NCI-H82 (cell line): ENCODE measurements at places on chromosomes 4 and X.

GRCh38 chr4:141121768-141122454 lies 11.4 kb downstream of the RNF150 start:
- no peak for DNase-seq

DNA sequence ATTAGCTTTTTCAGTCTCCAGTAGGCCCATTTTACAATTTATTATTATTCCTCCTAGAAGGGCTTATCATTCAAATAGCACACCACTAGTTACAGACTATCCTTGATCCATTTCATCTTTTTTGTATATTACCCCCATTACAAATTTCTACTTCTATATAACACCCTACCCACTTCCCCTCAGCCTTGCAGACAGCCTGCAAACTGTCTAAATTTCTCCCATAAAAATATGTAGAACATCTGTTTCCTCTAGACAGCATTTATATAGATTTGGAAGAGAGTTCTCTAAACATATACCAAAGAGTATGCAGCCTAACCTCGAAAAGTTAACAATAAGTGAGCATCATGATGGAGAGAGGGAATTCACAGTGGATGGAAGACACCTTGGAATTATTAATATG lies 30.8 kb downstream of the COMMD8 start:
- DNase-seq: no peak

DNA sequence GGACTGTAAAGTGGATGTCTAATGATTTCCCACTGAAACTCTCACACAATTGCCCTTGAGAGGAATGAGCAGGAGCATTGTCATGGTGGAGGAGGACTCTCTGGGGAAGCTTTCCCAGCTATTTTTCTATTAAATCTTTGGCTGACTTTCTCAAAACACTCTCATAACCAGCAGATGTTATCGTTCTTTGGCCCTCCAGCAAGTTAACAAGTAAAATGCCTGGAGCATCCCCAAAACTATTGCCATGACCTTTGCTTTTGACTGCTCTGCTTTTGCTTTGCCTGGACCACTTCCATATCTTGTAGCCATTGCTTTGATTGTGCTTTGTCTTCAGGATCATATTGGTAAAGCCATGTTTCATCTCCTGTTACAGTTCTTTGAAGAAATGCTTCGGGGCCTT lies 120.2 kb upstream of the PDE5A start:
- no peak for DNase-seq

DNA sequence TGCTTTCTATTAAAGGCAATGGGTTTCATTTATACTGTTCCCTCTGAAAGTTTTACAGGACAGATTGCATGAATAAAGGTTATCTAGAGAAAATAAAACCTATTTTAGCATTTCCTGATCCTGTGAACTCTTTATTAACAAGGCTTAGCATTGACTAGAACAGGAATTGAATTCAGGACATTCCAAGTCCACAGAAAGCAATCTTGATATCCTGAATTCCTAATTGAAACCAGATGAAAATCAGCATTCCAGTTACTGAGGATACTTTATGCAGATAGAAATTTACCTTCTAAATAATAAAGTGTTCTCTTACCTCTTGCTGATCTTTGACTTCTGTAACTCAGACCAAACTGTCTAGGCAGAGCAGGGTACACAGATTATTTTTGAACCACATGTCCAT lies 151.4 kb downstream of the ZNF518B start:
- DNase-seq: no peak

DNA sequence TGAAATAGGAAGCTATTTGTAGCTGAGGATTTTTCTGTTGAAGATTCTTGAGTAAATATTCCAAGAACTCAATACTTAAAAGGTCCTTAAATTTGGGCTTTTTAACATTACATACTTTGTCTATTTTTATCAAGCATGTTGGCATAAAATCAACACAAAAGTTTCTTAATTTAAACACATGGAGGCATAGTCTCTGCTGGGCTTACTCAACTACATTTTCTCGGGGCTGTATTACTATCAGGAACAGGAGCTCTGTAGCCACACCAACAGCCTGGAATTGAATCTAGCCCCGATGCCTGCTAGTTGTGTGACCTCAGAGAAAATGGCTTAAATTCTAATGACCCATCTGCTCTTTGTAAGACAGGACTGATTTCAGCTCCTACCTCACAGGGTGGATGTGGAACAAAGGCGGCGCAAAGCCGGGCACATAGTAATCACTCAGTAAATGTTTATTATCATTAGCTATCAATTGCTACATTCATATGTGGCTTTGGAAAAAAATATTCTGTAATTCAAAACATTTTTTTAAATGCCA lies 207.0 kb downstream of the NSUN7 start:
- no peak for DNase-seq

DNA sequence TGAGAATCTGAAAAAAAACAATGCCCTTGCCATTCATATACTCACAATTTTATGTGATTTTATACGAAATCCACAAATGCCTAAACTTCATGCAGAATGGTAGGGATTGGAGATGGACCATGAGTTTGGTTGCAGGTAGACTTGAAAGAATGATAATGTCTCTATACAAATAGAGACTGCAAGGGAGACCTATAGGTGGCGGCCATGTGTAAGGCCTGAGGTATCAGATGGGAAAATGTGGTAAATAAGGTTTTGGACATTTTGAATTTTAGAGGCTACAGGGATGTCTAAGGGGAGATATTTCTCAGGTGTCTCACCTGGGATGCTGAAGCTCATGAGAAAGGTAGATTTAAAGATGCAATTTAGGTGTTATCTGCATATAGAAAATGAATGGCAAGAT lies 78.0 kb downstream of the GABRB1 start:
- no peak for DNase-seq

- DNase-seq: no peak
Observed at GRCh38 chr4:40261231-40262076, 64.6 kb downstream of the RHOH start.

GRCh38 chrX:9789555-9789954 lies 3.3 kb downstream of the SHROOM2 start:
- DNase-seq: no peak

- no peak for DNase-seq
Observed at GRCh38 chrX:109679820-109680219, 53.2 kb downstream of the ACSL4 start.

DNA sequence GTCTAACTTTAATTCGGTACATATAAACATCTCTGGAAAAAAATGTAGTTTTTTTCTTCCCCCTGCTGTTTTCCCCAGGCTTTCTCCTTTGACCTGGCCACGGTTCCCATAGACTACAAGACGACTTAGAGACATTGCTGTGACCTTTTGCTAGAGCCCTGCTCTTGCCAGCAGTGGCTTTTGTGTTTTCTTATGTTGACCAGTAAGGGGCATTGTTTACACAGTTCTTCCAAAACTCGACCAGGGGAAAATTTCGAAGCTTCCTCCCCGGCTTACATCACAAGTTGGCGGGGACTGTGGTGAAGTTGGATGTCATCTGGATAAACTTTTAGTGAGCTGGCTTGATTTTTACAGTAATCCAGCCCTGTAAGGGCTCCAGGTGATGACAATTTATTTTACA lies 9.3 kb downstream of the CCDC160 start:
- DNase-seq: no peak

DNA sequence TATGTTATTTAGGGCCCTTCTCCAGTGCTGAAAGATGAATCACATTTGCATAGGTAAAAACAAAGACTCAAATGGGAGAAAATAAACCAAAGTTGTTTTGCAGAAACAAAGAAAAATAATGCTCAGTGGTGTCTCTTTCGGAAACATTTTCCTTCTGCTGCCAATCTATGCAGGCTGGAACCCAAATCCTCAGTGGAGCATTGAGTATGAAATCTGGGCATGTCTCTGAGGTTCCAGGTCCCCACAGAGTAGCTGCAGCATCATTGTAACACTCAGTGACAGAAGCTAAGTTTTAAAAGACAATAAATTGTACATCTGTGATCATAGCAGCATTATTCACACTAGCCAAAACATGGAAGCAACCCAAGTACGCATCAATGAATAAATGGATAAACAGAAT lies 303.6 kb downstream of the FBXW7 start:
- no peak for DNase-seq

DNA sequence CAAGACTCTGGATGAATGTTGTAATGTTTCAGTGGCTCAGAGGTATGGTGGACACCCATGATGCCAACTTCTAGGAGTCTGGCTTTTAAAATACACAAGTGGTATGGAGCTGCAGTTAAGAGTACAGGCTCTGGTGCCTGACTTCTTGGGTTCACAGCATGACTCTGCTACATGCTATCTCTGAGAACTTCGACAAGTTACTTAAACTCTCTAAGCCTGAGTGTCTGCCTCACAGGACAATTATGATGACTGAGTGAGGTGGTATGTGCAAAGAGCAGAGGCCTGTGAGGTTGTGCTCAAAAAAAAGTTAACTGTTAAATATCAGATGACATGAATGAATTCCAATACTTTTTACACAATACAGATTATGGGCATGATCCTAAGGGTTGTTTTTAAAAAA lies 90.9 kb upstream of the SRD5A3 start:
- DNase-seq: no peak

DNA sequence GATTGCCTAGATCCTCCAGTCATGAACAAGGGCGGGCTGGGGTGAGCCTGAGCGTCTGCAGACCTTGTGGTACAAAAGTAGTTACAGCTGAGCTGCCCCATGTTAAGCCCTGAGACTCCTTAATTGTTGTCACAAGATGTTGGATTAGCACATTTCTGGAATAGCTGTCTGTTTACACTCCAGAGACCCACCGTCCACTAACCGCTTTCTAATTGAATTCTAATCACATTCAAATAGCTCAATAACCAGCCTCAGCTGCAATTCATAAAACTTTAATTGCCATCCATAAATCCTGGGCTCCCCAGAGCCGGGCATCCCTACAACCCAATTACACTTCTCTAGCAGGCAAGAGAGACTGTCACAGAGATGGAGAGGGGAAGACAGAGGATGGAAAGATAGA lies 1.6 kb upstream of the GSX2 start:
- no peak for DNase-seq

- DNase-seq: no peak
Observed at GRCh38 chrX:120522820-120523219, 37.9 kb downstream of the CUL4B start.

DNA sequence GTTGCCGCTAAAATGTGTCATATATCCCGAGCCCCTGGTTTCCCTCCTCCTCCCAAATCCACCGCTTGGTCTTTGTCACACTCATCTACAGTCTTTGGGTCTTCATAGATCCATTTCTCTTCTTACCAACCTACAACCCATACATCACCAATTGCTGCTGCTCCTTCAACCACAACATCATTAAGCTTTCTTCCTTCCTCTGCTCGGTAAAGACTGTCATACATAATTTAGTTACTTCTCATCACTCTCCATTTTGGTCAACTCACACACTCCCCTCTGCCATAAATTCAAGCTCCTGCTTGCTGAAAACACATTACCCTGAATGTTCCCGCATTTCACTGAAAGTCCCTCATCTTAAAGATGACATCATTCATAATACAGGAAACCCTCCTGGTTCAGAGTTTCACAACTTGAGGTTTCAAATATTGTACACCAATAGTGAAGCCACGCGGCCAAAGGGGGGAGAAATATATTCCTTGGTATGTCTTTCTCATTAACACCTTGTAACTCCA lies 1.7 kb upstream of the DCTD start:
- DNase-seq: no peak

DNA sequence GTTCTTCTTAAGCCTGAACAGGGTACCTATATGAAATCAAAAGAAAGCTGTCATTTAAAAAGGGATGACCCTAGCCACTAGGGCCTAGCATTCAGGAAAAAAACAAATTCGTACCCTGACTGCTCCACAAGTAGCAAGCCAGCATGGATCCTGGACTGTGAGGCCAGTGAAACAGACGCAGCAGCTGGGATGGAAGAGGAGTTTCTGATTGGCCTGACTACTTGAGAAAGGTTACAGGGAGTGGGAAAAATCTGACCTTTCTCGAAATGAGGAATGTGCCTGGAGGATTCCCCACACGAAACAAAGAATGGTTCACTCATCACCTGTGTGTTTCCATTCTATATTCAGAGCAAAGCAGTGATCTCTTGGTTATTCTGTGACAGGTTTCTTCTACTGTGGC lies 87.6 kb upstream of the JADE1 start:
- DNase-seq: no peak

GRCh38 chr4:104615926-104616325 lies 121.2 kb upstream of the CXXC4 start:
- DNase-seq: no peak

DNA sequence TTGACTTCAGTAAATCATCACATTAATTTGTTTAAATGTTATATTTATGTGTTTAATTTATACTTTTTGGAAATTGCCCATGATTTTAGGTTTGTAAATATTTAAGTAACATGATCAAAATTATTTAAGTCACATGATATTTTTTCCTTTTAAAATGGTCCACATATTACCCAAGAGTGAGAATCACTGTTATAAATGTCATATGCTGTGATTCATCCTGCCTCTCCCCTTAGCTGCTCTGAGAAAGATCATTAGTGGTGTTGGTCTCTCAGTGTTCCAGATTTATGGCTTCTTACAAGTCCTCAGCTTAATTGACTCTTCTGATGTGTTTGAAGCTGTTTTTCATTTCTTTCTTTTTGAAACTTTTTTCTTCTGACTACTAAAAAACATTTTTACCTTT lies 70.1 kb downstream of the SPANXN4 start:
- DNase-seq: no peak

DNA sequence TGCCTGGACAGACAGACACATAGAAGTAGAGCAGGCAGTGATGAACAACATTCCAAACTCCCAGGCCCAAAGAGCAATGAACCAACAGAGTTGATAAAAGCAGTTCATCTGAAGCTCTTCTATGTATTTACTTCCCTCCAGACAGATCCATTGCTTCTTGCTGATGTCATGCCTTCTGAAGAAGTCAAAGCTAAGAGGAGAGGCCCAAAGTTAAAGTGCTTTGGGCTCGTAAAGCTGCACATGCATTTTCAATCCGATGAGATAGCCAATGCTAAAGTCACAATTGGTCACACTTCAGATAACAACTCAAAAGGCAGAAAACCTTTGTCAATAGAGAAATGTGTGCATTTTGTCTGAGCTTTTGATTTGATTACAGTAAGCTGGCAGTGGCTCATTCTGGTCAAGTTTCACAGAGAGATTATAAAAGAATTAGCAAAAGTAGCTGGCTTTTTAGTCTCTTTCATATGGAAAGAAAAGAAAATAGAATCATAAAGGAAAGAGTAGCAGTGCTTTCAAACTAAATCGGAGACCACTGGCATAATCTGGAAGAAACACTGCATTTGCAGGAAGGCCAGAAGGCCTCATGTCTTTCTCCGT lies 82.0 kb downstream of the GPC4 start:
- no peak for DNase-seq

DNA sequence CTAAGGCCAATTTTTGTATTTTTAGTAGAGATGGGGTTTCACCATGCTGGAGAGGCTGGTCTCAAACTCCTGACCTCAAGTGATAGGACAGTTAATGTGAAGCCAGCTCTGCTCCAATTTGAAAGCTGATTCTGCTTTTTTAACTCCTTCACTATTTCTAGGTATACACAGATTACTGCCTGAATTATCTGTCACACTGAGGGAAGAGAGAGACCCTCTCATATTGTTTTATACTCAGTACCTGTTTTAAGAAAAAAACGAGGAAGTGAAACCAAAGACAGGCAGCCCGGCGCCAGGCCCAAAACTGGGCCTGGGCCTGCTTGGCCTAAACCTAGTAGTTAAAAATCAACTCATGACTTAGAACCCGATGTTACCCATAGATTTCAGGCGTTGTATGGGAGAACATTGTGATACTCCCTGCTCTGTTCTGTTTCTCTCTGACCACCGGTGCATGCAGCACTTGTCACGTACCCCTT lies 1601.5 kb upstream of the PCDH10 start:
- no peak for DNase-seq

- DNase-seq: no peak
Observed at GRCh38 chr4:22486276-22486675, 29.6 kb downstream of the ADGRA3 start.

GRCh38 chrX:138026211-138026610 lies 460.3 kb downstream of the ZIC3 start:
- peak; percentile 18 for DNase-seq

- peak; percentile 82 for DNase-seq
Observed at GRCh38 chr4:141676087-141676670, 39.8 kb downstream of the IL15 start.
